ENCODE measurements at places on chromosomes 7 and 10. TPM values are rescaled to one million over a fixed set of nuclear protein-coding genes. Genes with fewer than 3 reads are reported as not detected.

DNA sequence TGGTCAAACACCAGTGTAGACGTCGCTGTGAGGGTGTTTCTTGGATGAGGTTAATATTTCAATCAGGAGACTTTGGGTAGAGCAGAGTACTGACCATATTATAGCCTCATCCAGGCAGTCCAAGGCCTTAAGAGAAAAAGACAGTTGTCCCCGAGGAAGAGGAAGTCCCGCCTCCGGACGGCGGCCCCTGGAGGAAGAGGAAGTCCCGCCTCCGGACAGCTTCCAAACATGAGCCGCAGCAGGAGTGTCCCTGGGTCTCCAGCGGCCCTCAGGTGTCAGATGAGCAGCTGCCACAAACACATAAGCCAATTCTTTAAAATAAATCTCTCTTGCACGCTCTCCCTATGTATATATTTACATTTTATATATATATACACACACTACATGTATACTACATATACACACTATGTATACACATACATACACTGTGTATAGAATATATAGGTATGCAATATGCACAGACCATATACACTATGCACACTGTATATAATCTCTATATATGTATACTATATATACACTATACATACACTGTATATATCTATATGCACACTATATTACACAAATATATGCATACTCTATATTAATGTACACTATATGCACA, 37.5 kb downstream of the PWWP2B start:
- DNase-seq = no peak

DNA sequence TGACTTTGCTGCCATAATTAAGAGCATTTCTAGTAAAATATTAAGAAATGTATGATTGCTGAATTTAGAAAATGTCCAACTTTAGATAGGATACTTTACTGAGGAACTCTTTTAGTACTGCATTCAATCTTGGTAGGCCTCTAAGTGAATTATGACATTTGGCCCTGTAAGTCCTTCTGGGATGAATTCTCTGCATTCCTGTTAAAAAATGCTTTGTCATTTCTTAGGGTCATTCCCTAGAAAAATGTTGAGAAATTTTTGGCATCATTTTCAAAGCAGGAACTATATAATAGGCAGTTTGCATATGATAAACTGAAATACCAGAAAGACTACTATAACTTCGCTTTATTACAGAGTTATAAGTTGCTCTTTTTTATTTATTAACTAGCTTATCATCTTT, 69.3 kb upstream of the PRR15 start:
- DNase-seq = no peak

- DNase-seq = no peak
These were observed 80.1 kb upstream of the PDZD8 start for GRCh38 chr10:117455346-117455745.

DNA sequence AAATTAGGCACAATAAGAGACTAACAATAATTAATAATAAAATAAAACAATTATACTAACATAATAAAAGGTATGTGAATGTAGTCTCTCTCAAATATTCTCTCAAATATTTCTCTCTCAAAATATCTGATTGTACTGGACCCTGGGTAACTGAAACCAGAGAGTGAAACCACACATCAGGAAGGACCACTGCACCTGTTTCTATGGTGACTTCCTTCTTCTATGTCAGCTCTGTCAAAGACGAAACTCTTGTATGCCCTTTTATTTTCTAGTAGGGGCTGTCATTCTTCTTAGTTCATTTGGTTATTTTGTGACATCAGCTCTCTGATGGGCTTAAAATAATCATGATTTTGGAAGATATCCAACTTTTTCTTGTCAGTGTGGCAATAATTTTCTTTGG, 428.0 kb upstream of the TPK1 start:
- no peak for DNase-seq

DNA sequence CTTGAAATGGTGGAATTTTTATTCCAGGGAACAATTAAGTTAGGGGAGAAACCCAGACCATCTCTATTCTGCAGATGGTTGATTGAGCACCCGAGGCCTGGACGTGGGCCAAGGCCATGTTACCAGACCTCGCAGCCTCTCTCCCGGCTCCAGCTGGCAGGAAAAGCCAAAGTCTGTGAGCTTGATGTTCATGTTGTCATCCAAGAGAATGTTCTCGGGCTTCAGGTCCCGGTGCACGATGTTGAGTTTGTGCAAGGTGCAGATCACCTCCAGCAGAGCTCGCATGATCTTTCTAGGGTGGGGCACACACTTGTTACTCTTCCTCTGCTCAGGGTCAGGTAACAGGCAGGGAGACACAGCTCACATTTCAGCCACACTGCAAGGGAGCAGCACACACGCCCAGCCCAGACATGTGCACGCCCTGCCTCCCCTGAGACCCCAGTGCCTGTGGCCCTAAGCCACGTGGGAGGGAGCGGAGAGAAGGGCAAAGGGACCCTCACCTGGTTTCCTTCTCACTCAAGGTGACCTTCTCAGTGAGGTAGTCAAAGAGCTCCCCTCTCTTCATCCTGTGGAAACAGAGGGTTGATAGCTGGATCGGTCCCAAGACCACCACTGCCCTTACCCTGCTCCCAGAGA, 9.5 kb downstream of the PHKG1 start:
- no peak for DNase-seq

- no peak for DNase-seq
These were observed 53.2 kb upstream of the TFEC start for GRCh38 chr7:116083796-116084195.

DNA sequence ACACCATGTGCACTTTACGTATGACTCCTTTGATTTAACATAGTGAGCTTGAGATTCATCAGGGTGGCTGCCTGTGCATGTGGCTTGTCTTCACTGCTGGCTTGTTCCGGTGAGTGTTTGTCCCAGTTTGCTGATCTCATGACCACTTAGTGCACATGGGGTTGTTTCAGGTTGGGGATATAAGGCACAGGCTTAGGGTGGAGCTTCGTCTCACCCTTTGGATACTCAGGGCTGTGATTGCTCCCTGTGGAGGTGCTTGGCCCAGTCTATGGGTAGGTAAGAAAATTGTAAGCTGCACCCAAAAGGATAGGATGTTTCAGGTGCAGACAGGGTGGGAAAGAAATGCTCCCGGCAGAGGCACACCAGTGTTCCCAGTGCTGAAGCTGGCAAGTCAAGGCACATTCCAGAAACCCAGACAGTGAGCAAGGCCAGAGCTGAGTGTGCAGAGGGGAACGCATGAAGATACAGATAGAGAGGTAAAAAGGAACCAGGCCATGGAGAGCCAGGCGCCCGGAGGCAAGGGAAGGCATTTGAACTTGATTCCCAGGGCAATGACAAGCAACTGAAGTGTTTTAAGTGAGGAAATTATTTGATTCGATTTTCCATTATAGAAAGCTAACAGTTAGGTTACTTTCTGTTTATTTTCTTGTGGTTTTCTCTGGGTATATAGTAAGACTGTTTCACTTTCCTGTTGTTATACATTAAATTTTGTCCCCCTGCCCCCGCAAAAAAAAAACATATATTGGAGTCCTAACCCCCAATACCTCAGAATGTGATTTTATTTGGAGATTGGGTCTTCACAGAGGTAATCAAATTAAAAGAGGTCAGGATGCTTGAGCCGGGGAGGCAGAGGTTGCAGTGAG, 289.8 kb upstream of the KLF6 start:
- DNase-seq = no peak

DNA sequence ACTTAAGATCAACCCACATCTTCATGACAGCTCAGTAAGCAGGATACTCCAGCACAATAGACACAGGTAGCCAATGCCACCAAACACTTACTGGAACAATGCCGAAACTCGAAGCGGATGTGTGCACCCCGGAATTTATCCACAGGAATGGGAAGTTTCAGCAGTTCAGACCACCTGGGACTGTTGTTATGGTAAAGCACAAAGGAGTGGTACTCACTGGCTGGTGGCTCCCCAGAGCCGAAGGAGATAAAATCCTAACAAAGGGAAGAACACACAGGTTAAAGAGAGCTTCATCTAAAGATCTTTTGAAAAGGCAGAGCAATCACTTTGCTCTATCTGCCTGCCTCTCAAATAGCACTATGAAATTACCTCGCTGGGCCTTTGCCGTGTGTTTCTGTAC, 305.9 kb downstream of the DOCK4 start:
- no peak for DNase-seq

Gene LRRC18
- not detected for total RNA-seq

Gene CPA2
- not detected for total RNA-seq

Gene HOXA10
- 15.5 TPM for total RNA-seq

Gene UTF1
- total RNA-seq = not detected

Gene LHFPL3
- total RNA-seq = not detected
